ENCODE measurements at places on chromosomes 12 and 14.

GRCh38 chr12:69834147-69834546 is 9.1 kb downstream of the MYRFL start:
- DNase-seq, result no peak

DNA sequence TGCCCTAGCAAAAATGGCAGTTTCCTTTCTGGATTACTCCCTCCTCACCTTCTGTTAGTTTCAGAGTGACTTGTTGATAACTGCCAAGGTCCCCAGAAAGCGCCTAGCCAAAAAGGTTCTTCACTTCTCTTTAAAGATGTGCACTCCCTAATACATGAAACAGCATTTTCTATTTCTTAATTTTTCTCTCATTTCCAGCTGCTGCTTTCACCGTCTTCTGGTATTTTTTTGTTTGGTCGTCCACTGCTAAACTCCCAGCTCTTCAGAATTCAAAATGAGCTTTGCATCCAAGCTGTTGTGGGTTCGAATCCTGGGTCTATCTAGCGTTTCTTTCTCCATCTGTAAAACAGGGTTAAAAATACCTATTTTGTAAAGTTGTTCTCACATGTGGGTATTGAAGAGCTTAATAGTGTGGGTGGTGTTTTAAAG is 397 bp upstream of the BORCS5 start:
- DNase-seq, result no peak

DNA sequence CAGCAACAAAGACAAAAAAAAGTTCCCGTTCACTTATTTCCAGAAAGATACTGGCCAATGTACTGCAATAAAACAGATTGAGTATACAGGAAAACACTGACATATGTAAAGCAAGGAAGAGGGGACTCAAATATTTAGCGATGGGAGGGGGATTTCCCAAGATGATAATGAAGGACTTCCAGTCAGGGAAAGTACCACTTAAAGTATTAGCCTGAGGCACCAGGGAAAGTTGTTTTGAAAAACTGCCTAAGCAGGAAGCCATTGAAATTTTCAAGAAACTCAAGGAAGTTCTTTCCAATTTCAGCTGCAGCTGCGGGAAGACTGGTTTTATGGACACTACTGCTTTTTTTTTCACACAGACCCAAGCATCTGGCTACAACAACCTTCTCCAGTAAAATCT is 1007.4 kb upstream of the NOVA1 start:
- DNase-seq, result peak; percentile 80

- no peak for DNase-seq
Observed at GRCh38 chr12:29149691-29150281, 708 bp downstream of the FAR2 start.

- no peak for DNase-seq
Observed at GRCh38 chr14:85195872-85196477, 334.0 kb upstream of the FLRT2 start.

GRCh38 chr12:14765398-14765797 is 37.9 kb downstream of the WBP11 start:
- no peak for DNase-seq

Measured in muscle of arm (tissue), 14 donors.